Tibial artery (tissue), 4 donors: ENCODE measurements at places on chromosomes 2 and 18.
A peak's percentile ranks its signal among the peaks of the same experiment; 100 is the strongest.

GRCh38 chr2:59930430-59930829, 623.0 kb downstream of the BCL11A start:
- no peak for DNase-seq

- DNase-seq, result no peak
Measured at GRCh38 chr2:117738991-117739839, 75.3 kb upstream of the DDX18 start.

DNA sequence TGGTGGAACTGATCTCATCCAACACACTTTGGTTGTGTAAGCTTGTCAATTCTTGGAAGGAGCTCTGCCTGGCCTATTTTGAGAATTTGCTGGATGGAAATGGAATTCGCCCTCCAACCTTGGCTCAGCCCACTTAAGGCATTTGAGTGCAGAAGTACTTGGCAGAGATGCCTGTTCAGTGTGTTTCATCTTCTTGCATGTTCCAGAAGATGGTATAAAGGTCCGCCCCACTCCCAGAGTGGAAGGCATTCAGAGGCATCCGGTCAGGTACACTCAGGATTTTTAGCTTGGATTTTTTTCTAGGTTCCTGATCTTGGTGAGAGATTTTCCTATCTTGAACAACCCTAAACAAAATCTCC, 61.3 kb upstream of the TXNDC2 start:
- DNase-seq, result peak; percentile 86

DNA sequence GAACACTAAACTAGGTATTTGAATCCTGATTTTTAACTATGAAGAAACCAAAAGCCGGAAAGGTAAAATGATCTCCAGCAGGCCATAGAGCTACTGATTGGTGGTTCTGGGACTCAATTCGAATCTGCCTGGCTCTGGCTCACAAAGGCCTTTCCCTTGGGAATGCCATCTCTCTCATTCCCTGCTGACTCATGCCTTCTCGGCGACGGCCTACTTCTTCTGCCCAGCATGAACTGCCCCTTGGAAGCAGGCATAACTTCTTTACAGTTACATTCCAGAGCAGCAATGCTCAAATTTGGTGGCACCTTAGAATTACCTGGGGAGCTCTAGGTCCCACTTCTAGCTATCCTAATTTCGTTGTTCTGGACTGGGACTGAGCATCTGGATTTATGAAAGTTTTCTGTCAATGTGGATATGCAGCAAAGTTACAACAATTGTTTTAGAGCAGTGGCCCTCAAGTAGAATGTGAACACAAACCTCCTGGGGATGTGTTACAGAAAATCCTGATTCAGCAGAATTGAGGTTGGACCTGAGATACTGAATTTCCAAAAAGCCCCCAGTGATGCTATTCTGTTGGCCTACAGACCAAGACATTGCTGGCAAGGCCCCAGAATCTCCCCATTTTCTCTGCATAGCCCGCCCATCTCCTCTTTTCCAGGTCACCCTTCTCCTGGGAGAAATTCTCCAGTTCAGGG, 261.1 kb downstream of the CNTNAP5 start:
- no peak for DNase-seq

GRCh38 chr2:220227266-220227920, 600.0 kb downstream of the SLC4A3 start:
- DNase-seq, result no peak

DNA sequence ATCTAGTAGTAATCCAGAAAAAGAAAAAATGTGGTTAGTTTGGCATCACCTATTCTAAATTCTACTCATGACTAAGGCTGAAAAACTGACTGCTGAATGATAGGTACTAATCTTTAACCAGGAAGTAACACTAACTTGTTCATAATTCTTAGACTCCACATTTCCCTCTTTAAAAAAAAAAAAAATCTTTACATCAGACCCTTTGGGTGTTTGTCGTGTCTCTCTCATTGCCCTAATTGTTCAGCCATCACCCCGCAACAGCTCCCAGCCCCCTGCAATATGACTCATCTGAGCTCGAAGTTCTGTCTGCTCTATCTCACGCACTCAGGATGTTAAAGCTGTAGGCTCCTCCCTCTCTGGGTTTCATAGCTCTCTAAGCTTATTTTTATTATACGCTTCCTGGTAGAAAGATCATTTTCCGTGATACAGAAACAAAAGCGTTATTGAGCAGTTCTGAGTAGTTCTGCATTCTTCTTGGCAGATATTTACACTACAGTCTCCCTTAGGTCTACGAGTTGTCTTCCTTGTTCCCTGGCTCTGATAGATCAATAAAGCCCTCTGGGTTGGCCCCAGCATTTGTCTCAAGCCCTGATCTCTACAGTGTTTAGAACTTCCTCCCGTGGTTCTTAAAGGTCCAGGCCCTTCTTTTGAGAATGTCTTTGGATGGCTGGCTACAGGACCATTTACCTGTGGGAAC, 95.6 kb downstream of the TNFRSF11A start:
- DNase-seq, result no peak

DNA sequence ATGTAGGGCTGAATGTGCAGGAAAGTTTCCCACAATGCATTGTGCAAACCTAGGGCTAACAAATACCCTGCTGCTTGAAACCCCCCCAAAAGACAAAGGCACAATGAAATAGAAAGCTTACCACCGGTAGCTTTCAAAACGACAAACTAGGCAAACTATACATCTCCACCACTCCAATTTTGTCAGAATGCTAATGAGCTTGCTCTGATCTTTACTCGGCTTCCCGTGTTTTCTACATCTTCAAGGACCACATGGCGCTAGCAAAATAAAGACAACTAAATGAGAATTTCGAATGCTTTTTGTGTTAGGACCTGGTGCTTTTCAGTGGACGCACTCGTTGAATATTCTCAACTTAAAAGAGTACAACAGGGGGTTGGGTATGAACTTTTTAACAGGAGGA, 37.2 kb upstream of the OTX1 start:
- DNase-seq, result no peak

GRCh38 chr18:9839853-9840252, 45.9 kb upstream of the TXNDC2 start:
- DNase-seq, result no peak

DNA sequence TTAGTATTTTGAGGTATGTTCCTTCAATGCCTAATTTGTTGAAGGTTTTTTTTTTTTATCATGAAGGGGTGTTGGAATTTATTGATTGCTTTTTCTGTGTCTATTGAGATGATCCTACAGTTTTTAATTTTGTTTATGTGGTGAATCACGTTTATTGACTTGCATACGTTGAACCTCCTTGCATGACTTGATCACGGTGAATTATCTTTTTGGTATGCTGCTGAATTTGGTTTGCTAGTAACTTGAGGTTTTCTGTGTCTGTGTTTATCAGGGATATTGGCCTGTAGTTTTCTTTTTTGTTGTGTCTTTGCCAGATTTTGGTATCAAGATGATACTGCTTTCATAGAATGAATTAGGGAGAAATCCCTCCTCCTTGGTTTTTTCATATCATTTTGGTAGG, 23.9 kb downstream of the CLIP4 start:
- no peak for DNase-seq

DNA sequence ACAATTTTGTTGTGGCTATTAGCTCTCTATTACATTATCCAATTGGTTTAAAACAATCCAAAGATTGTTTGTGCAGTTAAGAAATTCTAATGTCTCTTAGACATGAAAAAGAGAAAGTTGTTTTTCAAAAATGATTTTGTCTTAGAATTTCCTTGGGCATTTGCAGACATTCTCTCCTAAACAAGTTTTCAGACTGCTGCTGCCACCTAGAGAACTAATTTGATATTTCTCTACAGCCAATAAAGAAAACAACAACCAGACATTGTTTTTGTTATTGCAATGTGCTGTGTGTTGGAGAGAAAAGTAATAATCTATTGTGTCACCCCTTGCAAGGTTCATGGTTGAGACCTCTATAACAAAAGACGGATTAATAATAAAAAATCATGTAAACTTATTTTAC, 119.0 kb upstream of the SYT4 start:
- no peak for DNase-seq

DNA sequence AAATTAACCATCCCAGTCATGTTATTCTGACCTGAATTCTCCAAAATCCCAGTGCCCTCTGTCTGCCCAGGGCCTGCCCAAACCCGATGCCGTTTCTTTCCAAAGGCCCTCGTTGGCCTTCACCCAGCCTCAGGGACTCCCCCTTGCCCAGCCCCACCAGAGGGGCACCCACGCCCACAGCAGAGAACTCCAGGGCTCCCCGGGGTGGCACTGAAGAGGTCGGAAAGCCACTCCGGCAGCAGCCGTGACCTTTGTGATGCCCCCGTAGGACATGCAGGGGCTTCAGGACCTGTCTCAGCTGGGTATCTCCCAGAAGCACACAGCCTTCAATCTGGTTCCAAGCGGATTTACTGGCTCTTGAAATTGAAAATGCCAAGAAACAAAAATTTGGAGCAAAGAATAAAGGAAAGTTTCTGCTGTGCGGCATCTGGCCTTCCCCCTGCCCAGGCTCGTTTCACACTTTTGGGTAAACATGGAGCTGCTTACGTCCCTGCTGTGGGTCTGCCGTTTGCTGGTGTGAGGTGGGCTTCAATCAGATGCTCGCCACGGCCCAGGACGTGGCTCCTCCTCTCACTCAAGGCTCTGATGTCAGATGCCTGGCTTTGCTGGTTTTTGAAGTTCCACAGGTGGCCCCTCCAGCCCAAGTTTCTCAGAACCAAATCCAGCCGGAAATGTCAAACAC, 101.3 kb downstream of the TPO start:
- DNase-seq, result no peak

DNA sequence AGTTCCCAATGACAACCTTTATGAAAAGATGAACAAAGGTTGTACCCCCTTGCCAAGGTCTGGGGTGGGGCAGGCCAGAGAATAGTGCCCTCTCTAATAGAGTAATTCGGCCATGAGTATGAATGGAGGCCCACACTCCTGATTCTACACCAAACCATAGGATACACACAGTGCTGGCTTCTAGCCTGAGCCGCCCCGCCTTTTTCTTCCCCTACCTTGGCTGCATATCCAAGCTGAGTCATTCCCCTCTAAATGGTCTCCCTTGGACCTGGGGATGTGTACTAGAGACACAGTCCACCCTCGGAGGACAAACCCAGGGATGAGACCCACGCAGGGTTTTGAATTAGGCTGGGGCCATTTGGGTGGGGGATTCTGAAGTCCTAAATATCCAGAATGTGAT, 107.2 kb upstream of the CAPN13 start:
- DNase-seq, result no peak

GRCh38 chr2:71129114-71129901, 721 bp downstream of the MCEE start:
- no peak for DNase-seq

DNA sequence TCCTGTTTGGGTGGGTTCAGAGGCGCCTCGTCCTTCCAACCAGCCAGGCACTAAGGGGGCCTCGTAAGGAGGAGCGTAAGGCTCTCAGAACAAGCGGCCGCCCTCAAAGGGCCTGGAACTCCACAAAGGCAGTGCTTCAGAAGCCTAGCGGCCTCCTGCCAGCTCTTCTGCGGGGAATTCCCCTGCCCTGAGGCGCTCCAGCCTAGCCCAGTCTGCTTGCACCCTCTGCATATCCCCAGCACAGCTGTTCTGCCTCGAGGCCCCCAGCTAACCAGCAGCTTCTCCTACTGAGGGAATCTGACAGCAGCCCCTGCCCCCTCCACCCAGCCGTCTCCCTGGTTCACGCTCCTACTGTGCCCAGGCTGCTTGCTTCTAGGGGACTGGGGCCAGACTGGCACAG, 265.9 kb downstream of the TFCP2L1 start:
- no peak for DNase-seq

- DNase-seq, result no peak
Measured at GRCh38 chr2:11977766-11978524, 231.5 kb downstream of the LPIN1 start.

DNA sequence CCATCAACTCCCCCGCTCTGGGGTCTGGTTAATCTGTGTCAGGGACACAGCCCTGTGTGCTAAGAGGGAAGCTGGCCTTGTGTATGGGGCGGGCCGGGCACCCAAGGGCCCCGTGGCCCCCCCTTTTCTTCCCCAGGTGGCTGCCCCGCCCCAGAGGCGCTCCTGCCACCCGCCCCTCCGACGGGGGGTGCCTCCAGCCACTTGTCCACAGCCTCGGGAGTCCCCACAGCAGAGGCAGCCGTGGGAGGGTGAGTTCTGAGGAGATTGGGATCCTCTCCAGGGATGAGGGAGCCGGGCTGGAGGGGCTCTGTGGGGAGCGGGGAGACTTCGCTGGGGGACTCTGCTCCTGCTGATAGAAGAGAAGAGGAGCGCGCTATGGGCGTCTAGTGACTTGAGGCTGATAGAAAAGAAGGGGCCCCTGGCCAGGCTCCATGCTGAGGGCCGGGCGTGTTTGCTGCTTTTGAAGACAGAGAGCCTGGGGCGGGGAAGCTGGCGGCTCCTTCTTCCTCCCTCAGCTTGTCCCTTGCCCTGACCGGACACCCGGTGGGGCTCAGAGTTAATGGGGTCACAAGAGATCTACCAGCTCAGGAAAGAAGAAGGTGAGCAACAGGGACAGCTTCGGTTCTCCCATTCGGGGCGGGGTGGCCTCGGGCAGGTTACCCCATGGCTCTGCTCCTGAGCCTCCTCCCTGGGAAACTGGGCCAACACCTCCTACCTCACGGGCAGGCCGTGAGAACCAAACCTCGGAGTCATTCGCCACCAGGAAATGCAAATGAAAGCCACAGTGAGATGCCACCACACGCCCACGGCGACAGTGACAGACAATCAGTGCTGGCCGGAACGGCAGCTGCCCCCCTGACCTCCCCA, 89.4 kb upstream of the TAF1B start:
- DNase-seq, result peak; percentile 15
